ENCODE measurements at places on chromosomes 16 and 17.

DNA sequence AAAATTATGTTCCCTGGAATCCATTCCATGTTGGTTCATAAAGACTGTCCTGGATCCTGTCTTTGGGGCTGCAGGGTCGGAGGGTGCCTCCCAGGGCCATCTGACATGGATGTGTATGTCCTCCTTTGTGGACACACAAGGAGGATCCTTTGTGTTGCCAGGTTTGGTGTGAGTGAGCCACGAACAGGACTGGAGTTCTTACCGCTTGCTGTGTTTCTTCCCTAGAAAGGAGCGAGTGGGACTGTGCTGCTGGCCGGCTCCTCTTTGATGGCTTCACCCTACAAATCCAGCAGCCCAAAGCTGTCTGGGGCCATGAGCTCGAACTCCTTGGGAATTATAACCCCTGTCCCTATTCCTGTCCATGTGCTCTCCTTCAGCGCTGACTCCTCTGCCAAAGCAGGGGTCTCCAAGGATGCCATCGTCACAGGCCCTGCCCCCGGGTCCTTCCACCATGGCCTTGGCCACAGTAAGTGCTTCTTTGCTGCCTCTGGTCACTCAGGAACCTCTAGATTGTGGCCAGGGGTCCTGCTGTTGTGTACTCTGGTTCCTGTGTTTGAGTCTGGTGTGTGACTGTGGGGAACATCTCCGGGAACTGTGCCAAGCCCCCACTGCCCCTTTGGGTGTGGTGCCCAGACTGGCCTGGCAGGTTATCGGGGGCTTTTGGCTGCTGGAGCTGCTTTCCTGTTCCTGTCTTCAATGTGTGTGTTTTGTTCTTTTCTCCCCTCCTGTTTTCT lies 29.5 kb downstream of the UBN1 start:
- DNase-seq: no peak

DNA sequence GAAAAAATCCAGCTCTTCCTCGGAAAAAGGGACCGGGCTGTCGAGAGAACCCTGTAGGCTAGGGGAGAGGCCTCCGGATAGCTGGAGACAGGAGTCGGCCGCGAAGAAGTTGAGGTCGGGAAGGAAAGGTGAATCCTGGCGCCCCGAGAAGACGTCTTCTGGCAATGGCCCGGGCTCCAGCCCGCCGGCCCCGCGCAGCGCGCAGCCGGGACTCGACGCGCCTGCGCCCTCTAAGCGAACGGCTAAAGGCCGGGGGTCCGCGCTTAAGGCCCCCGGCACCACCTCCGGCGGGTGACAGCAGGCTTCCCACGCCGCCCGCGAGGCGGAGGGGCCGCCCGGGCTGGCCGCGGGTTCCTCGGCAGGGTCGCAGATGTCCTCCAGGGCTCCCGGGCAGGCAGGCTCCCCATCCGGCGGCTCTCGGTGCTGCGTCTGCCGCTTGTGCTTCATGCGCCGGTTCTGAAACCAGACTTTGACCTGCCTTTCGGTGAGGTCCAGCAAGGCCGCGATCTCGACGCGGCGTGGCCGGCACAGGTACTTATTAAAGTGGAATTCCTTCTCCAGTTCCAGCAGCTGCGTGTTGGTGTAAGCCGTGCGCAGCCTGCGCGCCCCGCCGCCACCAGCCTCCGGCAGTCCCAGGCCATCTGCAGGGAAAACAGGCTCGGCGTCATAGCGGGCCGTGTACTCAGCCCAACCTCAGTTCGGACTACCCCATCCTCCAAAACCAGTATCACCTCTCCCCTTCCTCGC lies 1.6 kb downstream of the HOXB2 start:
- peak; percentile 28 for DNase-seq

DNA sequence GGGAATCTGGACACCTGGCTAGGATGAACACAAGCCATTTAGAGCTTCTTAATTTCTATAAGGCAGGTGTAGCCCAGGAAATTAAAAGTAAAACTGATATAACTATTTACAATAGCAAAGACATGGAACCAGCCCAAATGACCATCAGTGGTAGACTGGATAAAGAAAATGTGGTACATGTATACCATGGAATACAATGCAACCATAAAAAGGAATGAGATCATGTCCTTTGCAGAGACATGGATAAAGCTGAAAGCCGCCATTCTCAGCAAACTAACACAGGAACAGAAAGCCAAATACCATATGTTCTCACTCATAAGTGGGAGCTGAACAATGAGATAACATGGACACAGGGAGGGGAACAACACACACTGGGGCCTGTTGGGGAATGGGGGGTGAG lies 19.4 kb downstream of the FAHD1 start:
- no peak for DNase-seq

- no peak for DNase-seq
These were observed 306.3 kb downstream of the CNTNAP4 start for GRCh38 chr16:76583466-76583865.

- DNase-seq: no peak
These were observed 32.8 kb downstream of the TMEM186 start for GRCh38 chr16:8764525-8765250.

DNA sequence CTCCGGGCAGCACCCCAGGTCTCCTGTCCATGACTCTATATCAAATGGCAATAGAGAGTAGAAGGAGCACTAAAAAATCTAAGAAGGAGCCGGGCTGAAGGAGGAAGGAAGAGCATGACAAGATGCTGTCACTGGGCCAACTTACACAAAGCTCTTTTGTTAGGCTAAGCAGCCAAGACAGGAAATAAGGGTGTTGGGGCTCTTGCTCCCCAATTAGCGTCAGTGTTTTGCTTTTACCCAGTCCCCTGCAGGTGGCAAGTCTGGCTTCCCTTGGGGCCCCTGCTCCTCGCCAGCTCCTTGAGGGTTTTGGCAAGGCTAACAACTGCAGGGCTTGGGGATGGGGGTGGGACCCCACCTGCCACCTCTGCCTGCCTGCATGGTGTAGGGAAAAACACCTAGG lies 120.5 kb downstream of the CCT6B start:
- DNase-seq: no peak

GRCh38 chr16:9518051-9518450 lies 426.6 kb downstream of the HAPSTR1 start:
- DNase-seq: no peak

- DNase-seq: no peak
These were observed 50.5 kb upstream of the HAPSTR1 start for GRCh38 chr16:9040800-9041412.

DNA sequence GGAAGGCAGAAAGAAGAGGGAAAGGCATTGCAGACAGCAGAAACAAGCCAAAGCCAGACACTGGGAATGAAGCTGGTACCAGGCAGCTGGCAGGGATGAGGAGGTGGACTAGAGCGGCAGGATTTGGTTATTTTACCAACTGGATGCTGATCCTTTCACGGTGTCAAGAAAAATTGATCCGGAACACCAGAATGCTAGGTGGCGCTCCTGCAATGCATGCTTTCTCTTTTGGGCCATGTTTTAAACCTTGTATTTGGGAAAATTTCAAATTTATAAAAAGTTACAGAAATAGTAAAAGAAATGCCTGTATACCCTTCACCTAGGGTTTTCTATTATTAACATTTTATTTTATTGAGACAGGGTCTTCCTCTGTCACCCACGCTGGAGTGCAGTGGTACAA lies 224.7 kb downstream of the SOX9 start:
- no peak for DNase-seq

DNA sequence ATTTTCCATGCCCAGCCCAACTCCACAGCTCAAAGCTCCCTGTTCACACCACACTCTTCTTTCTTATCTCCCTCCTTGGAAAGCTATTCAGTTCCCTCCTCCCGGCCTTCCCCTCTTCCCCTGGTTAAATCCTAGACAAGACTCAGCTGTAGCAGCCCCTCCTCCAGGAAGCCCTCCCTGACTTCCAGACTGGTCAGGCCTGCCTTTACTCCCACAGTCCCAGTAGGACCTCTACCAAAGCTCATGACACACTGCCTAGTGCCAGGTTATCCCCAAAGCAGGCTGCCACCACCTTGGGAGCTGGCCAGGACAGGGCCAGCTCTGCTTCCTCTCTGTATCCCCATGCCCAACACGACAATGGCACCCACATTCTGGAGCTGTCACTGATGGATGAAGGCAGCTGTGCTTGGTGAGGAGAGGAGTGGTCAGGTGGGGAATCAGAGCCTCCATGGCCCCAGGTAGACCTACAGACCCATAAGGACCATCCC lies 50.0 kb downstream of the BEAN1 start:
- DNase-seq: no peak

- no peak for DNase-seq
These were observed 135.7 kb downstream of the ABCA8 start for GRCh38 chr17:68819465-68819864.

- peak; percentile 93 for DNase-seq
These were observed 281.5 kb downstream of the TOX3 start for GRCh38 chr16:52265446-52265861.

DNA sequence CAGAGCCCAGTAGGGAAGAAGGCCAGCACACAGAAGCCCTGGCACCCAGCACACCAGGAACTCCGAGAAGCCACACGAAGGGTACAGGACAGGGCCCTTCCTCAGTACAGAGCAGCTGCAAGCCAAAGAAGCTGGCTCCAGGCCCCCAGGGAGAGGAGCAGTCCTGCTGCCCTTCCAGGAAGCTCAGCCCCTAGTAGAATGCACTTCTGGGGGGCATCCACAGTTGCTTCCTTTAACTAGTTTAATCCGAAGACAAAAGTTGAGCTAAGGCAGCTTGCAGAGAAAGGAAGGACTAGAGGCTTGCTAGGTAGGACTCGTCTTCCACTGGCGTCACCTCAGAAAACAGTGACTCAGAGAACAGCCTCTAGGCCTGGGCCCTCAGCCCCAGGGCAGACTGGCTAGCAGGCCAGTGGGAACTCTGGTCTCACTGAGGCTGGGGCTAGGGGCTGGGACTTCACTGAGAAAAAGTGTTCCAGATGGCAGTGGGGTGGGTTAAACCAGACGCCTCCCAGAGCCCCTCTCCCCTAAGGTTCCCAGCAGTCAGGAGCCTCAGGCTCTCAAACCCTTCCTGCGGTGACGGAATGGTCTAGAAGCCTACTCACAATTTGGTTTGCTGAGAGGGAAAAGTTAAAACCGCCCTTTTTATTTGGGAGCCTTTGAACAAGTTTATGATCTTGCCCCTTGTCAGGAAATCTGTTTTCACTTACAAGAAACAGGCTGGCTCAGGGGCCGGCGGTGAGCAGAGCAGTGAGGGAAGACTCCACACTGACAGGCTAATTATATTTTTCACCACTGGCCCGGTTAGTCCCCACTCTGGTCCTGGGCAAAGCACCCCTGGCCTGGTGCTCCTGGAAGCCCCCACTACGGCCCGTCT lies 41.4 kb downstream of the ACTG1 start:
- no peak for DNase-seq

- no peak for DNase-seq
These were observed 28.1 kb upstream of the BAHCC1 start for GRCh38 chr17:81367171-81367570.

DNA sequence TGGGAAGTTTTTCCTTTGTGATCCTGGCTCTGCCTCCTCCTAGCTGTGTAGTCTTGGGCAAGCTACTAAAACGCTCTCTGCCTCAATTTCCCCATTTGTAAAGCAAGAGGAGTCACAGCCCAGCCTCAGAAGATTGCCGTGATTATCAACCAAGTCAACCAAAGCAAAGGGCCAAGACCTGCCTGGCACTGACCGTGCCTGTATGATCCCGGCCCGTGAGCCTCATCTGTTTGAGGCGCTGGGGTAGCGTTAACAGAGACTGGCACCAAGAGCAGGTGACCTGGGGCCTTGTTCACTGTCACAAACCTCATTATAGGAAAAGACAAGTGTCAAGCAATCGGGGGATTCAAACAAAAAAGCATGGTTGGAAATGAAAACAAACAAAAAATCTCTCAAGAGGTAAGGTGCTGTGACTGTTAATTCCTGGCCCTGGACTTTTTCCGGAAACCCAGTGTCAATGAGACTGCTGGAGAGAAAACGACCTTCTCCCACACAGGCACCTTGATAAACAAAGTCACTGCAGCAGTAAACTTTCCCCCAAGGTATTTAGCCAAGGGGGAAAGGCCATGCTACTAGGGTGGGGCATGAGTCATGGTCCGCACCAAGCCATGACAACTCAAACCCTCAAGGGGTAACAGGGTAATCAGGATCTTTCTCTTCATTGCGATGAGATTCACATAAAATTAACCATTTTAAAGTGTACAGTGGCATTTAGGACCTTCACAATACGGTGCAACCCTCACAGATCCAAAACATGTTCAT lies 5.4 kb downstream of the MEAK7 start:
- no peak for DNase-seq

DNA sequence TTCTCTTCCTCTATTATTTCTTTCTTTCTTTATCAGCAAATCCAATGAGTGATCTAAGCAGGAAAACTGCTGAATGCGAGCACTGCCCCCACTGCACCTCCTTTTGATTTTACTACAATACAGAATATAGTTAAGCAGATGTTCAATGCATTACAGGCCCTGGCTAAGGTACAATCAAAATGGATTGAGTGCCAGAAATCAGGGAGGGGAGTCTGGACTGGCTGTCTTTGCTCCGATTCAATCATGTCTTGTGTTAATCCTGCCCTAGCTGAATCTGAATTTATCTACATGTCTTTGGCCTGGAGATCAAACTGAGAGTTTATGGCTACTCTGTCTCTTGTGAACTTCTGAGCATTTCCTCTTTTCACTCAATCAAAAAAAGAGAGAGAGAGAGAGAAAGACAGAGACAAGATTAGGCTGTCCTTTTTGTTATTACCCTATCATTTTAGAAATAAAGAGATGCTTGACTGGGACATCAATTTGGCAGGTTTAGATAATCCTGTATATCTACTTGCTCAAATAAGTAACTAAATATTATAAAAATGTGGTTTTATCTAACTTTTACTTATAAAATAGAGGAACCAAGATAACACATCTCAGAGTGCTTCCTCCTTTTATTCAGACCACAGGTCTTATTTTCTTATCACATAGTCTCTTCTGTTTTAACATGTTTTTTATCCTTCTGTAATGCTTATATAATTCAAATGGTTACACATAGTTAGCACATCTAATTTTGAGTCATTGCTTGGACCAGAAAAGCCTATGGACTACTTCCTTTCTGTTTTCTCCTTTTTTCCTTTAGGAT lies 656.2 kb downstream of the KCNJ2 start:
- no peak for DNase-seq

DNA sequence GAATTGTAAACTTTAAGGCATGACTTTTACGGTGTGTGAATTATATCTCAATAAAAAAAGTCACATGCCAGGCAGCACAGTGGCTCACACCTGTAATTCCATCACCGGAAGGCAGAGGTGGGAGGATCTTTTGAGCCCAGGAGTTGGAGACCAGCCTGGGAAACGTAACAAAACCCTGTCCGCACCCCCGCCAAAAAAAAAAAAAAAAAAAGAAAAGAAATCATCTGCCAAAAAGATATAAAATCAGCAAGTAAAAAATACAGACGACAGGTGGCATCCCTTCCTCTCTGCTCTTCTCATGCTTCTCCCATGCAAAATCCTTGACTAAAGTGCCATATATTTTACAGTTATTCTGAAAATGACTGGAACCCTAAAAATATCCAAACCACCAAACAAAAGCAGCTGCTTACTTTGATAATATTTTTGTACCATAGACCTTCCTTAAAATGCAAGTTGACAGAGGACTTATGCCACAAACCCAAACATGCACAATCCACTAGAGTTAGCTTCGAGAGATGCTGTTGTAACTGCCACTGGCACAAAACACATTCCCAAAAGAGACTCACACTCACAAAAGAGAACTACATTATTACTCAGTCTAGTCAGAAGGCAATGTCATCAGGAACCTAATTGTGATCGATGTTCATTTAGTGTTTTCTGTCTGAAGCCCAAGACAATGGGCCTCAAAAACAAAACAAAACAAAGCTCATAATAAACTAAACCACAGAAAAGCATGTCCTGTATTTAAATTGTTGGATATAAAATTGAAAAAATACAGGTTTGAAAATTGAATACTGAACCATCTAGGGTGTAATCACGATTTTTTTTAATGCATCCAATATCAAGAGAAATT lies 2.4 kb downstream of the CRLF3 start:
- no peak for DNase-seq

- no peak for DNase-seq
These were observed 176.2 kb downstream of the SNX29 start for GRCh38 chr16:12152740-12153139.
